ENCODE measurements at places on chromosomes 2 and 18.

DNA sequence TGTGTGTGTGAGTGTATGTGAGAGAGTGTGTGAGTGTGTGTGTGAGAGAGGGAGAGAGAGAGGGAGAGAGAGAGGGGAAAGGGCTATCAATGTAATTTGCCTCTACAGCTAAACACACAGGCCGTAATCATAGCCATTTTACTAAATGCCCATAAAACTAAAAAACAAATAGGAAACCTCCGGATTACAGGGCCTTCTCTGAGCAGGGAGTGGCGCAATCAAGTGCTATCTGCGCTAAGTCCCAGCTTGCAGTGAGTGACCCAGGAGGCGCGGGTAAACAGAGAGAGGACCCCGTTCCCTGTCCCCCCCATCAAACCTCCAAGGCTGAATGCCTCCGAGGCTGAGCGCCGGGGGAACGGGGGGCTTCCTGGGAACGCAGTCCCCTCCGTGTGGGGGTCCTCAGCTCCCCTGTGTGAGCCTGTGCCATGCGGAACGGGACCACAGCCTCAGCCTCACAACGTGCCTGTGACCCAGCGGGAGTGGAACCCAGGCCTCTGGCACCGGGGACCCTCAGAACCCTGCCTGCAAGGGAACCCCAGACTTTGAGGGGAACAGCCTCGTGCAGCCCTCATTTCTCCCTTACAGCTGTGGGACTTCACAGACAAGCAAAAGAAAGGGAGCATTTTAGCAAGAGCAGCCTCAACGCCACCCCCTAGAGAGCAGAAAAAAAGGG, 54.7 kb upstream of the ID2 start:
- DNase-seq = no peak

- DNase-seq = no peak
These were observed 120.7 kb downstream of the INHBB start for GRCh38 chr2:120466704-120467054.

- DNase-seq = no peak
These were observed 154.9 kb downstream of the NDUFA10 start for GRCh38 chr2:239870276-239870675.

- no peak for DNase-seq
These were observed 48.5 kb upstream of the EPC2 start for GRCh38 chr2:148596018-148596417.

DNA sequence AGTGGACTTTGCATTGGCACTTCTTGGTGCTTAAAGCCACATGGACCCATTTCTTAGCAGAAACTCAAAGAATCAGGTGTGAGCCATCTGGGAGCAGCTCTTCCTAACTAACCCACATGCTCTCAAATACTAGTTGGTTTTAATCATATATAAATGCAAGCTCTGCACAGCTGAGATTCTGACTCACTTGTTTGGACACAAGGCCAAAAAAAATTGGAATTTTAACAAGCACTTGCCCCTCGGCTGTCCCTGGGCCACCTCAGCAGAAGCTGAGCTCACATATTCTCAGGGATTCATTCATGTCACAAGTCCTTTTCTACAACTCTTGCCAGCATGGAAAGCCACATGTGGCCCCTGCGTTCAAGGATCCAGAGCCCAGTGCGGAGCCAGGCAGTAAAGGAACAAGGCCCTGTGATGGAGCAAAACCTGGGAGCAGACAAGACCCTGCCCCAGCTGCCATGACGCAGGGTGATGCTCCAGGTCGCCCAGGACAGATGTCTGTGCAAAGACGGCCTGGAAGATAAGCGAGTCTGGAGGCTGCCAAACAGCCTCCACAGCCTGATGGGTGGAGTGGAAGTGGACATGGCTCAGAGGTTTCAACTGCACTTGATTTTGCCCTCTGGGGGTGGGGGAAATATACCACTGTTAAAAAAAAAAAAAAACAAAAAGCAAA, 266.5 kb downstream of the EIPR1 start:
- DNase-seq = no peak

DNA sequence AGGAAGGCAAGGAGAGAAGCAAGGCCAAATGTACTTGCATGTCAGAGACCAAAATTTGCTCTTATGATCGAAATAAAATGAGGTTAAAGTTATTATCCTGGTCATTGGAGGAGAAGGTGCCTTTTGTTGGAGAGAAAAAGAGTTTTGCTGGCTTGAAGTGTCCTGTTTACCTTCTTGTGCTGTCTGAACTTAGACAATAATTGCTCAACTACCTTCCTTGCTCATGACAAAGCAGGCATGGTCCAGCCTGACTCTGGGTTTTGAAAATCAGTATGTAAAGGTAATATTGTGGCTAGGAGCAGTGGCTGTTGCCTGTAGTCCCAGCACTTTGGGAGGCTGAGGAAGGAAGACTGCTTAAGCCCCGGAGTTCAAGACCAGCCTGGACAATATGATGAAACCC, 89.1 kb downstream of the MEIS1 start:
- DNase-seq = no peak

DNA sequence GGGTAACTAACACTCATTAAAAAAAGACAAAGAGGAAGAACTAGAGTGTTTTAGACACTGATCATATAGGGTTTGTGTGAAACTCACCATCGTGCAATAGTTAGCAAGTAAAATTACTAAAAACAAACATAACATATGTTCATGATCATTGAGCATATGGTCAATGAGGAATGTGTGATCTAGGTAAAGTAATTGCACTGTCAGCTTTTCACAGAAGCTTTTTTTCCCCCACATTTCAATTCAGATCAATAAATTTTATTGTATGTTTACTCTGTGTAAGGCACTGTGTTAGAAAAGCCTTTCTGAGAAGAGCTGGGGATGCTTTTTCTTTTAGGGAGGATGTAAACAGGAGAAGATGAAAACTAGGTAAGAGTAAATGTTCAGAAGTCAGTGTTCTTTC, 348.2 kb downstream of the LRP1B start:
- no peak for DNase-seq

GRCh38 chr2:122255924-122256323, 500.5 kb downstream of the TSN start:
- DNase-seq = no peak

- no peak for DNase-seq
These were observed 29.9 kb upstream of the GPR155 start for GRCh38 chr2:174516501-174517378.

DNA sequence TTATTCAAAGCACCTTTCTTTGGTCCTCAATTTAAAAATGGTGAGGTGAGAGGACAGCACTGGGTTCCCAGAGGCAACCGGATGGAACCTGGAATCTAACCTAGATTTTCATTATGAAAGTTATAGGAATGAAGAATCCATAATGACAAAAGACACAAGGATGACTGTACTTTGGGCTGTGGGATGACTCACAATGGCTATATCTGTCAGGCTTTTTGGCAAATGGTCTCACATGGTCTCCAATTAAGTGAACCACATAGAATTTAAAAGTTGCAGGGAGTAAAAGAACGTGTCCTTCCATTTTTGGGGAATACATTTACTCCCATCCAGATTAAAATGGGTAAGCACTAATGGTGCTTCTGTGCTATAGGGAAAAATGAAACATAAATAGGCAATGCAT, 31.8 kb upstream of the LYPD1 start:
- no peak for DNase-seq

- DNase-seq = no peak
These were observed 78.4 kb downstream of the SEPTIN10 start for GRCh38 chr2:109535217-109535946.

DNA sequence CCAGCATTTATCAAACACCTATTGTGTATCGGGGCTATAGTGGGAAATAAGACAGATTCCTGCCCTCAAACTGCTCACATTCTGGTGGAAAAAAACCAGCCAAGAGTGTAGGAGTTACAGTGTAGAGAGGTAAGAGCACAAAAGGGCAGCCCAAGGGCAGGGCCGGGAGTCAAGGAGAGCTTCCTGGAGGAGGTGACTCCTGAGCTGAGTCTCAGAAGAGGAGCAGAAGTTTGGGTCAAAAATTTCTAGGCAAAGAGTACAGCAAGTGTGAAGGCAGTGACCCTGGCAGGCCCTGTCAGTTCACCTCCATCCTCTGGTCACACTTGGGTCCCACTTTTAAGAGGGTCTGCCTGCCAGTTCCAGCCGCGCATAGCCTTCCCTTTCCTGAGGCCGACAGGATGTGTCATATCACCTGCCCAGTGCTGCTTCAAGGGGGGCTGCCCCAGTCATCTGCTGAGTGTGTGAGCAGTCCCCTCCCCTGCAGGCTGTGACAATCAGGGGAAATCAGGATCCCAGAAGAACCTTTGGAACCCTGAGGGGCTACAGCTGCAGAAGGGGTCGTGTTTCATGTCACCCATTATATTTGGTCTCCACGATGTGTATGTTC, 118.4 kb downstream of the GLI2 start:
- DNase-seq = no peak

DNA sequence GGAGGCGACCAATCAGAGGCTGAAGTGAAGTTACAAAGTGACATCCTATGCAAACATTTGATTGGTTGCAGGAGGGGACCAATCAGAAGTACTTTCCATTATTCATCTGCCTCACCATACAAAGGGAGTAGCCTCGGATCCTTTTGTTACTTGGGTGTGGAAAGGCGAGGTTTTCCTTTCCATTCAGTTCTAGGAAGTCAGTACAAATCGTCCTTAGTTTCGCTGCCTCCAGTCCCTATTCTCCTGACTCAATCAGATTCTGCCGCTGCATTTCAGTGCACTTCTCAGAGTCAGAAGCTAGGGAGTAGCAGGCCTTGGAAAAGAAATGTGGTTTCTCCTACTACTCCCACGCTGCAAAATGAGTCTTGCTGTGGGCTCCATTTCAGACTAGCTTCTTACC, 149.4 kb downstream of the DTNA start:
- peak; percentile 19 for DNase-seq

- peak; percentile 78 for DNase-seq
These were observed 119.8 kb downstream of the PRKCE start for GRCh38 chr2:45771261-45771660.
